ENCODE measurements at places on chromosomes 5 and 9.

- no peak for DNase-seq
These were observed 14.1 kb upstream of the MARCOL start for GRCh38 chr5:148224117-148224742.

DNA sequence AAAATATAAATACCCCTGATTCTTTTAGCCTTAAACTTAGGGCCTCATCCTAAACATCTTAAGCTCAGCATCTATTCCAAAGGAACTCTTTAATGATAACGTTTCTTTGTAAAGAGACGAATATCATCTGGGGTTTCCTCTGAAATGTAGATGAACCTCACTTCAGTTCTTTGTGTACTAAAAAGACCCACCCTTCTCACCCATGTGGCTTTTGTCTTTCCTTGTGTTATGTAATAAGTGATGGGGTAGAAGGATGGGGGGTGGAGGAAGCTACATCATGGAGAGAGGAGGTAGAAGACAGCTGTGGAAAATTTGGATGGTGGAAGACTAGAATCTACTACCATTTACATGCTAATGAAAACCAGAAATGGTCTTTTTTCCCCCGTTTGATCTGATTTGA lies 111.0 kb downstream of the NDUFS4 start:
- DNase-seq: no peak

GRCh38 chr5:112034421-112034979 lies 277.5 kb upstream of the NREP start:
- DNase-seq: no peak

DNA sequence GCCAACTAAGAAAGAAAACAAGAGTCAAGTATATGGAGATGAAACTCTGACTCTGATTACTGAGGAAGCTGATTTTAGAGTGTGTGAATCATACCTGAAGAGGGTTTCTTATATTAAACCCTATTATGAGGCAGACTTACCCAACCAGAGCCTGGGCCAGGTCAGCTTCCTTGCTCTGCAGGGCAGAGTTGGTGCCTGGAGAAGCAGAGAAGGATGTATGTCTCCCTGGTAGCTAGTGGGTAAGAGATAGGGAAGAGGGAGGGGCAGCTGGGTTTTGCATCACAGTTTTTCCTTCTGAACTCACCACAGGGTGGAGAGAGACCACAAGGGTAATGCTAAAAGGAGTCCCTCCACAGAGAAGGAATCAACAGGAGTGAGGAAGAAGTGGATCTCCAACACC lies 104.1 kb downstream of the CMYA5 start:
- DNase-seq: no peak

- DNase-seq: no peak
These were observed 19.0 kb upstream of the GGTA1 start for GRCh38 chr9:121518634-121519033.

DNA sequence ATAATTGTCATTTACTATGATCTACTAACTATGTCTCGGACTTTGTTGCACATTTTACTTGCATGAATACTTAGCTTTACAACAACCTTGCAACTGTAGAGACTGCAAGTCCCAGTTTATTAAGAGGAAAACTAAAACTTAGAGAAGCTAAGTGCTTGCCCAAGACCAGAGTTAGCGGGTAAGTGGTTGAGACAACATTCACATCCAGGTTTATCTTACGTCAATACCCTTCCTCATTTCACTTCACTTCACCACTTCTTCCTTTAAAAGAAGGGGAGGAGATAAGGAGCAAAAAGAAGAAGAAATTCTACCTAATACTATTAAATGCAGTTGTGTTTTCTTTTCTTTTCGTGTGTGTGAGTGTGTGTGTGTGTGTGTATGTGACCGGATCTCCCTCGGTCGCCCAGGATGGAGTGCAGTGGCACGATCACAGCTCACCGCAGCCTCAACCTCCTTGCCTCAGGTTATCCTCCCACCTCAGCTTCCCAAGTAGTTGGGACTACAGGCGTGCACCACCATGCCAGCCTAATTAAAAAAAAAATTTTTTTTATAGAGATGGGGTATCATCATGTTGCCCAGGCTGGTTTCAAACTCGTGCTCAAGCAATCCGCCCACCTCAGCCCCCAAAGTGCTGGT lies 37.4 kb downstream of the MEGF9 start:
- DNase-seq: no peak

- DNase-seq: no peak
These were observed 74.4 kb upstream of the KIF2A start for GRCh38 chr5:62231576-62231975.

GRCh38 chr5:103744159-103744558 lies 181.6 kb upstream of the NUDT12 start:
- peak; percentile 10 for DNase-seq

GRCh38 chr5:171957591-171958251 lies 48.7 kb downstream of the FBXW11 start:
- DNase-seq: no peak

GRCh38 chr9:109411798-109412352 lies 86.2 kb downstream of the PTPN3 start:
- no peak for DNase-seq

DNA sequence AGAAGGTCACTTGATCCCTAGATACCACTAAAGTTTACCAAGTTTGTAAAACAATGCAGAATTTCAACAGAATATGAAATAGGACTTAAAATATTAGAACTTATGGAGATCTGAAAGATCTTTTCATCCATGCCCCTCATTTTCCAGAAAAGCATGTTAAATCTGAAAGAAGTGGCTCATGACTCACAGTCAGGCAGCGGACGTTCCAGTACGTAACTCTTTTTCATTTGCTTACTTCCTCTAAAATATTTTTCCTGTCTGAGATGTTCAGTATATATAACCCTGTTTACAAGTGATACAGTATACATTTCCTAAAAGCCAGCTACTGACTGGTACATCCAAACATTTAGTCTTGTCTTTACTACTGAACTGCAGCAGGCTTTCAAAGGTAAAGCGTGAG lies 22.3 kb downstream of the FBXW2 start:
- no peak for DNase-seq

DNA sequence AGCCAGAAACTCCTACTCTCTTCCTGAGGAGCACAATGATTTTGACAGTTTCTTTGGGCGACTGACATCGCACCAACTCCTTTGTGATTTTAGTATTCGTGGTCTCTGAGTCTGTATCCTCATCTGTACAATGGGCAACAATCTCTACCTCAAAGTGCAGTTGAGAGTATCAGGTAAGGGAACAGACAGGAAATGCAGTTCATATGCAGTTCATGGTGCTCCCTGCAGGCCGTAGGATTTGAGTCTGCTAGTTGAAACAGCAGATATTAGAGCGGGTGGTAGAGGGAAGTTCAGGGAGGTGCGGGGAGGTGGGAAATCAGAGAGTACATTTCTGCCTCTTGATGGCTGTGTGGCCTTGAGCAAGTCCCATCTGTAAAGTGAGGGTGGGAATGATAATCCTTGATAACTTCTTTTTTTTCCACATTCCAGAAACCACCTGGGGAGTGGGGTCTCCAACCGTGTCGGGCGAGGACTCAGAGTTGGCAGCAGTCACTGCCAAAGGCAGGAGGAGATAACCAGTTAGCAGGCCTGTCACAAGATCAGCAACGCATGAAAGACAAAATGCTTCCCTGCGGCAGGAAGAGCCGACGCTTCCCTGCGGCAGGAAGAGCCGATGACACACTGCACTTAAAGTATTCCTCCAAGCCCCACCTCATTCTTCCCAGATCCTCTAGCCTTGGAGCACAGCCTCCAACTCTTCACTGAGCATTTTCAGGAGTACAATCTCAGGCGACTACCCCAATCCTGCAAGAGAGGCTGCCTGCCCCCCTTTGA lies 6.0 kb upstream of the NEK6 start:
- DNase-seq: peak; percentile 88

DNA sequence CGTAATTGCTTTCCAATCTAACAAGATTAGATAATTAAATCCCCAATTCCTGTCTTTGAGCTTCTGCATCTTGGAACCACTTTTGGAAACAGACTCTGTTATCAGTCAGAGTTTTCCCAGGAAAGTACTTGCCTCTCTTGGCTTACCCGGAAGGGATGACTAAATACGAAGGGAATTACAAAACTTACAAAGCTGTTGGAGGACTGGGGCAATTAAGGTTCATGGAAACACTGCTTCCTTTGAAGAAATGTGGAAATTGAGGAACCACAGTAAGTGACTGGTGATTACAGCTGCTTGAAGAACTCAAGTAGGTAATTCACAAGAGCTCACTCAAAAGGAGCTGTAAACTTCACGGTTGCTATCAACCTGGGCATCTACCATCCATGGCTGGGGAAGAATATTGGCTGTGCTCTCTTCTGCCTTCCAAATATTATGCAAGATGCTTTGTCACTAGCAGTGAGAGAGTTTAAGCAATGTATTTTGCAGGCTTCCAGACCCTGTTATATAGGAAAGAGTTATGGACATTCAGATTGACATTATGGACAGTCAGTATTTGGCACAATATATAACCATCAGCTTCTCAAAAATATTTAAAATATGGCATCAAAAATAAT lies 104.6 kb upstream of the MAN2A1 start:
- DNase-seq: no peak

DNA sequence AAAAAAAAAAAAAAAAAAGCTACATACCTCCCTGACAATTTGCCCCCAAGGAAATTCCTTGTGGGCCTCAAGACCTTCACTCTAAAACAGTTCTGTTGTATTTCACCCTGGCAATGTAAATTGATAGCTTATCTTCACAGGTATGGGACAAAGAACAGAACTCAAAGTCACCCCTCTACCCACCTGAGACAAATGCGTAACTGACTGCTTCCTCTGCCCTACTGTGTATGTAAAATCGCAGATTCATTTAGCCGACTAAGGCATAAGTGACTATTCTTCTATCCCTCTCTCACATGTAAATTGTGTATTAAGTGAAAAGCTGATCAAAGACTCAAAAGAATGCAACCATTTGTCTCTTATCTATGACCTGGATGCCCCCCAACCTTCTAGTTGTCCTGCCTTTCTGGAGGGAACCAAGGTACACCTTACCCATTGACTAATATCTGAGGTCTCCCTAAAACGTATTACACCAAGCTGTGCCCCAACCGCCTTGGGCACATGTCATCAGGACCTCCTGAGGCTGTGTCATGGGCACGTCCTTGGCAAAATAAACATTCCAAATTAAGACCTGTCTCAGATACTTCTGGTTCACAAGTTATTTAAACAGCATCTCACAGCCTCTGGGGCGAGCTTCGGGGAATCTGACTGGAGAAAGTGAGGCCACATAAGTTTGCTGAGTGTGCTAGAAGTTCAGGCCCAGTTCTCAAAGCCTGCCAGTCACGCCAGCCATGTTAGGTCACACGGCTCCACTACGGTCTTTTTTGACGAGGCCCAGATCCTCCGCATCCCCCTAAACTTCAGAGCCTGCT lies 954 bp downstream of the TBCA start:
- no peak for DNase-seq

- DNase-seq: no peak
These were observed 123.8 kb upstream of the KLF4 start for GRCh38 chr9:107613321-107613720.

DNA sequence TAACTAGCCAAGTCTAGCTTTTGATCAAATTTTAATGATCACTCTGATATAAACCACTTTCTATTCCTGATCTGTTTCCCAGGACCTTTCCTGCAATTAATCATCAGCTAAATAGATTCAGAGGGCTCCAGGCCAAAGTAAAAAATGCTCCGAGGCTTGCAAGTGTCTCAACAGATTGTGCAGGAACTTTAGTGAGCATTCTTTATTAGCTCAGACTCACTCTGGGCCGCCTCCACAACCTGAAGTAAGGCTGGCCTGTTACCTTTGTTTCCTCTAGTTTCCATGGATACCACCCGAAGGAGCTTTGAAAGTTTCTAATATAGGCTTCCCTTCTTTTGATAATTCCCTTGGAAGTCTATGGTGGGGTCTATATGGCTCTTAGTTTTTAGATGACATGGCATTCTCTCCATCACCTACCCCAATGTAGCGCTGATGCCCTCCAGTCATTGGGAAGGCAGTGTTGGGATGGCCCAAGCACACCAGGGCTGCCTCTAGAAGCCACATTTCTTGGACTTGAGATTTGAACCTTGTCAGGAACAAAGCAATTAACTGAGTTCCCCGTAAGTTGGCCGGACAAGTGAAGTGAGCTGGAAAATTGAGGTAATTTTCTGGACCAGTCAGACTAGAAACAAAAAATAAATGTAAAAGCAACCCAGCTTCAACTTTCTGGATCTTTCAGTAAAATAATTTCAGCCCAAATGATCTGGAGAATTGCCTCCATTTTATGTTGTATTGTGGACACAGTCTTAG lies 97.6 kb upstream of the LHFPL2 start:
- no peak for DNase-seq

- no peak for DNase-seq
These were observed 56.8 kb upstream of the TBCA start for GRCh38 chr5:77832938-77833337.

- no peak for DNase-seq
These were observed 117.0 kb upstream of the GHR start for GRCh38 chr5:42306287-42306686.

DNA sequence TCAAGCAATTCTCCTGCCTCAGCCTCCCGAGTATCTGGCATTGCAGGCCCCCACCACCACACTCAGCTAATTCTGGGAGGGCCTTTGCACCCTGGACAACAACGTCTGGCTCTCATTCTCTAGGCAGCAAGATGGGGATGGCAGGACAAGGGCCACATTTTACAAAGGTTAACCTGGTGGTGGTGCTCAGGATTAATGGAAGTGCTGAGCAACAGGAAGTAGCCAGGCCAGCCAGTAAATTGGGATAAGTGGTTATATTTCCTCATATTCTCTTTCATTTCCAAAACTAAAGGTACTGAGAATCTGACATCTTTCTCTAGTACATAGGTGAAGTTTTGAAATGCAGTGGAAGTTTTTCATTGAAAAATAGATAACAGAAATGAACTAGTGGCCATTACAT lies 24.7 kb upstream of the ASPN start:
- DNase-seq: no peak

DNA sequence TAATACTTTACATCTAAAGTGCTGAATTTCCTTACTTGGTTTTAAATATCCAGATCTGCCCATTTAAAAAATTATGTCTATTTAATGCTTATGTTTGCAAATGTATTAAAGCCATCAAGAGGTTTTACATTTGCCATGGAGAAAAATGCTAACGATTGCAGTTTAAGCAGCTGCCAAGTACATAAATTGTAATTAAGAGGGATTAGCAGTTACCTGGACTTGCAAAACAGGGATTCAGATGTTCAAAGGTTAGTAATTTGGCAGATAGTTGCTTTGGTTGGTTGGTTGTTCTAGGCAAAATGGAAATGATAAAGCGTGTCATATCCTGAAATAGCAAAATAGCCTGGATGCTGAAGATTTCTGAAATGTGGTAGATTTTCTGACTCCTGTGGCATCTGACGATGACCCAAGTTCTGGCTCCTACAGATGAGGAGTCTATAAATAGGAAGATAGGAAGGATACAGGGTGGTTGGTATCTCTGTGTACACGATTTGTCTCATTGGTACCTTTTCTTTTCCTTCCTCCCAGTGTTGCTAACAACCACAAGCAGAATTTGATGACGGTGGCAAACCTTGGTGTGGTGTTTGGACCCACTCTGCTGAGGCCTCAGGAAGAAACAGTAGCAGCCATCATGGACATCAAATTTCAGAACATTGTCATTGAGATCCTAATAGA lies 282.9 kb downstream of the NR3C1 start:
- no peak for DNase-seq

GRCh38 chr5:122398016-122398415 lies 86.0 kb downstream of the SNCAIP start:
- no peak for DNase-seq
